ENCODE measurements at places on chromosomes 12 and 14.

DNA sequence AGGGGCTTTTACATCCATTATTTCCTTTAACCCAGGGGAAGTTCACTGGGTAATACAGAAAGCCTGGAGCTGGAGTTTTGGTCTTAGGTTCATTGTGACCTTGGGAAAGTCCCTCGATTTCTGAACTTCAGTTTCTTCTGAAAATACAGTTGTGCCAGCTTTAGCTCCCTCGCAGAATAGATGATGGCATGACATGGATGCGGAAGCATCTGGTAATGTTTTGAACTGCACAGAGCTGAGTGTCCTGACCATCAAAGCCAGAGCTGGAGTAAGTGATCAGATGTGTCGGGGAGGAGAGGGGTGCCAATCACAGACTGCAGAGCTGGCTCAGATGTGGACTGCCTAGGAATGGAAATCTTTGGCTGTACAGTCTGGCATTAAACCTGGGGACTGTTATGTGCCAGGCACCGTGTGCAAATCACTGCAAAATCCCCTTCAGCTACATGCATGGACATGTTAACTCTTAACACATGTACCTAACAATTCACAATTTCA lies 180.9 kb downstream of the ETV6 start:
- no peak for DNase-seq

DNA sequence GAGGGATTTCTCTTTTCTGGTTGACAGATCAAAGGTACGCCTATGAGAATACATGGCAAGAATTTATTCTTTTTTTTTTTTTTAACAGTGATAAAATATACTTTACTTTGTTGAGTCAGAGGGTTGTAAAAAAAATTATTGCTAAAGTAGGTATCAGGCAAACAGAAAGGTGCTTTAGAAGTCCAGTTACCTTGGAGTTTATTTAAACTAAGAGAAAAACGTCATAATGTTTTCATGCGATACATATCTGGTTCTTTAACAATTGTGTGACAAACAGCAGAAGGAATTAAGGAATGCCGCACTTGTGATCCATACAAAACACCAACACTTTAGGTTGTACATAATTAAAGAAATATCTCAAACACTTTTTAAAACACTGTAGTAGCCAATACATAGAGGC lies 94.2 kb downstream of the BORCS5 start:
- DNase-seq, result no peak

DNA sequence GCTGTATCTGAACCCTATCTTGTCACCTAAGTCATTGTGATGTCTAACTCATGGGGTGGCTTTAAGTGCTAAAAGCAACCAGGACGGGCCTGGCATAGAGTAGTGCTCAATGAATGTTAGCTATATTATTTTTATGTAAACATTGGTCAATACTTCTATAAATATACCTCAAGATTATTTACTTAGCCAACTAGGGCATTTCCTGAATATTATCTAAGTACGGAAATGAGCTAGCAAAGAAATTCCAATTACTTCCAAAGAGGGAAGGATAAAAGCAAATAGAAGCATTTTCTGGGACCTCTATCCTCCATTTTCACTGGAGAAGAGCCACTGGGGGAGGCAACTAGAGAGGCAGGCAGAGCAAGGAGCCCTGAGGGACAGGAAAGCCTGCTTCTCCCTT lies 20.6 kb downstream of the CCDC92 start:
- DNase-seq, result no peak

- no peak for DNase-seq
Observed at GRCh38 chr14:32984241-32984930, 45.7 kb downstream of the NPAS3 start.

DNA sequence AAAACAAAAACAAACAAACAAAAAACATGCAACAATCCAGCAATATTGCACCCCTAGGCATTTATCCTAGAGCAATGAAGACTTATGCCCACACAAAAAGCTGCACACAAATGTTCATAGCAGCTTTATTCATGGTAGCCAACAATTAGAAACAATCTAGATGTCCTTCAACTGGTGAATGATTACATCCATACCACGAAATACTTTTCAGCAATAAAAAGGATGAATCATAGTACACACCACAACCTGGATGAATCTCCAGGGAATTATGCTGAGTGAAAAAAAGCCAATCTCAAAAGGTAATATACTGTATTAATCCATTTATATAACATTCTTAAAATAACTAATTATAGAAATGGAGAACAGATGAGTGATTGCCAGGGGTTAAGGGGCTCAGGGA lies 14.5 kb upstream of the GPR162 start:
- DNase-seq, result no peak
